ENCODE measurements at places on chromosomes 6 and 20. TPM values are rescaled to one million over a fixed set of nuclear protein-coding genes. Genes with fewer than 3 reads are reported as not detected.

The EDN1 gene
- 1.2 TPM for total RNA-seq

The EFCAB8 gene
- 1.8 TPM for total RNA-seq

The THBD gene
- total RNA-seq: 1.0 TPM

The DSP gene
- total RNA-seq: 0.05 TPM

DNA sequence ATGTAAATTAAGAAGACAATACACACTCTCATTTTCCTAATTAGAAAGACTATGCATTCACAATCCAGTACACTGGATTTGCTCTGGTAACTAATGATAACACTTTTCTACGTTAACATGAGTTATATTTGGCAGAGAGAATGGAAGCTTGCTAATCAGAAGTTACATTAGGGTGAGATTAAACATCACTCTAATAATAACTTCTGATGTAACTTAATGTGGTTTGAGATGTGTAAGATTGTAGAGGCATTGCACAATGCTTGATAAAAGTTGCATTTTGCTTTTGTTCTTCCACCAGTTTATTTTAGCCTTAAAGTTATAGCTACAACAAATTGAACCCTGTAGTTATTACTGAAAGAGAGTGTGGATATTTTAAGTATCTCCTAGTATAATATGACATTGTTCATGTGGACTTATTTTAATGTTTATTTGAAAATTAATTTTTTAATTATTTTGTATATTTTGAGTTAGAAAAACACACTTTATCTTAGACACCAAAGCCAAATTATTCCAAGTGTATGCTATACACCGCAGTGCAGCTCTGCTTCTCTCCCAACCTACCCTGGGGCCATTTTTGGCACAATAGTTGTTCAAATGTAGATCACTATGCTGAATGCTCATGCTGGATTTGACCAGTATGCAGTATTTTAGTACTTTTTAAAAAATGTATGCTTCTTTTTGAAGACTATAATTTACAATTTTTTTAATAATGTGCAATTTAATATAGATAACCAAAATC is 143.2 kb downstream of the SLC16A10 start:
- H3K27me3 ChIP-seq: no peaks in the 10 kb centered on the region
- peaks cover 2% of the 10 kb centered on the region for H3K36me3 ChIP-seq
- H3K27ac ChIP-seq: no peak overlapping the region
- DNase-seq: no peak
- H3K4me3 ChIP-seq: no peak overlapping the region

- H3K4me1 ChIP-seq: peaks cover 2% of the 10 kb centered on the region
- H3K27me3 ChIP-seq: peaks cover 8% of the 10 kb centered on the region
- no peak for DNase-seq
- no peaks in the 10 kb centered on the region for H3K36me3 ChIP-seq
Measured at GRCh38 chr6:75299801-75300530, 15.4 kb upstream of the TMEM30A start.

DNA sequence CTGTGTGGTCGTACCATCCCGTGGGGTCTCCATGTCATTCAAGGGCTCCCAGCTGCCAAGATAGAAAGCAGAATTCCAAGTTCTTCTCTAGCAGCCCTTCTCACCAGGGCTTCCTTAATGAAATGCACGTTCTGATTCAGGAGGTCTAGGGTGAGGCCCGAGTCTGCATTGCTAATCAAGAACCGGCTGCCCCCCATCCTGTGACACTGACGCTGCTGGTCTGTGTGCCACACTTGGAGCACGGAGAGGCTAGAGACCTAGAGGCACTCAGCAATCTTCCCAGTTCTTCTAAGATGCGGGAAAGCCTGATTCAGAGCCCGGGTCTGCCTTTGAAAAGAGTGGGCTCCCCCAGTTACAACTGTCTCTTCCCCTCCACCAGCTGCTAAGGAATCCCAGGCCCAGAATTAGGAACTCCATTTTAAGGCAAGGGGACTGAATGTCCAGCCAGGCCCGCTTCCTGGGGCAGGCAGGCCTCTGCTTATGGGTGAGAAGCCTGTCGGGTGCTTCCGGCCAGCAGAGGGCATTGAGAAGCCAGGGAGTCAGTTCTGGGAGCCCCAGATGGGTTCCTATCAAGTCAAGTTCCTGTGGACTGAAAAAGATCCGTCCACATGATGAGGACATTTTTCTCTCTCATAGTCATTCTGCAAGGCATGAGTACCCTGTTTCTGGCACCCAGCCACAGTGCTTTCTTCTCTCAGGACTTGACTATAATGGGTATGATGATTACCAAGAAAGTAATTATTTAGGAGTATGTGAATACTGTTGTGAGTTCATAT is 69.8 kb upstream of the RIN2 start:
- no peaks in the 10 kb centered on the region for H3K36me3 ChIP-seq
- peaks cover 54% of the 10 kb centered on the region for H3K27me3 ChIP-seq
- H3K4me1 ChIP-seq: peaks cover 10% of the 10 kb centered on the region
- H3K27ac ChIP-seq: no peak overlapping the region
- no peak overlapping the region for H3K4me3 ChIP-seq

DNA sequence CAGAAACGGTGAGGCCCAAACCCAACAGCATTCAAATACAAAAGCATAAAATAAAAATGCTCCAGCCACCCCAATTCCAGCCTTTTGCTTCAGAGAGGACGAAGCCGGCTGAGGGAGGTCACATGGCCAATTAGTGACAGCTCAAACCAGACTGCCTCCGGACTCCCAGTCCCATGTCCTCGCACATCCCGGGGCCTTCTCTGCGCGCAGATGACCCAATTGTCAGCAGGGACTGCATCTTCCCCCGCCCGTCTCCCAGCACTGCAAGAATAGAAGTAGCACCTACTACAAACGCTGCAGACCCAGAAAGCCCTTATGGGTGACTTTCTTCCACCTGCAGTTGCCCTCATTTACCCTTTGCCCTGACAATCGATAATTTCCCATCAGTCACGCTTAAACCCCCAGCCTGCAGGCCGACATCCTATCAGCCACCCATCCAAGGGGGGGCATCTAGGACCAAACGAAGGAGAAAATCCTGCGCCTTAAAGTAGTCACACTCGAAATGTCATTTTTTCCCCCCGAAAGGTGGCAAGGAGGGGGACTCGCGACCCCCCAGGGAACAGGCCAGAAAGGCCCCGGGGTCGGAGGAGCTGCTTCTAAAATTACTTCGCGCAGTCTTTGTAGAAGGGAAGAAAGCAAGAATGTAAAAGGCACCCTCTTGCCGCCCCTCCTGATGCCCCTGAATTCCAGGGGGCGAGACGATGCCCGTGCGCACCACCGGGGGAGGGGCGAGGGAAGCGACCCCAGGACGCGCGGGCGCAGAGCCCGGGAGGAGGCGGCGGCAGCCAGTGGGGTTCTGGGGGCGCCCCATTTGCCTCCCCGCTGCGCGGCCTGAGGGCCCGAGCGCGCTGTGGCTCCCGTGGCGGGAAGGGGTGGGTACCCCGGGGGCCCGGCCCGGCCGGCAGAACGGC is 792 bp downstream of the SLC23A2 start:
- peak overlapping the region; percentile 96 for H3K27ac ChIP-seq
- no peaks in the 10 kb centered on the region for H3K36me3 ChIP-seq
- no peaks in the 10 kb centered on the region for H3K27me3 ChIP-seq

DNA sequence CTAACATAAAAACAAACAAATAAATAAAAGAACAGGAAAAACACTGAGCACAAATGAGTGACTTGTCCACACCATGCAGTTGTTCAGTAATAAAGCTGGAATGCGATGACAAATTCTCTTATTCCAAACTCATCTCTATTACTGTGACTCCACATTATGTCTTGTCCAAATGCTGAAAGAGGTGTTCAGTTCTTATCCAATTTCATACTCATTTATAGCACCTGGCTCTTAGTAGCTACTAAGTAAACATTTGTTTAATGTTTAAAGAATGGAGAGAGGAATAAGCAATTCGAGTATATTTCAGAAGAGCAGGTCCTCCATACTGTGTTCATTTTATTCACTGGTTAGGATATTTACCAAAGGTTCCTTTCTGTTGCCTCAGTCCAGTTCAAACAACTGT is 439.0 kb upstream of the JAG1 start:
- DNase-seq: no peak
- no peaks in the 10 kb centered on the region for H3K27me3 ChIP-seq

DNA sequence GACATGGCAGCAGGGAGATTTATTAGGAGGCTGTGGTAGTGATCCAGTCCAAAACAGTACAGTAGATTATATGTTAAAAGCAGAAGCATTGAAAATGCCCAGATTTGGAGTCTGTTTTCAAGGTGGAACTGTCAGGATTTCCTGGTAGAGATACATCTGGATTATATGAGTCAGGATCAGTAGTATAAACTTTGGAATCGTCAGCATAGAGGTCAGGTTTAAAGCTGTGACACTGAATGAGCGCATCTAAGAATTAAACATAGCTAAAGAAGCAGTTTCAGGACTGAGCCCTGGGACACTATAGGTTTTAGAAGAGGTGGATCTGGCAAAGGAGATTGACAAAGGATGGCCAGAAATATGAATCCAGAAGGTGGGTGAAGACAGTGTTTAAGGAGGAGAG is 60.4 kb downstream of the RNF144B start:
- H3K36me3 ChIP-seq: peaks cover 2% of the 10 kb centered on the region
- H3K27me3 ChIP-seq: no peaks in the 10 kb centered on the region
- H3K4me1 ChIP-seq: peaks cover 2% of the 10 kb centered on the region
- H3K27ac ChIP-seq: no peak overlapping the region
